MM.1S (cell line): ENCODE measurements at places on chromosomes 3 and 15.

DNA sequence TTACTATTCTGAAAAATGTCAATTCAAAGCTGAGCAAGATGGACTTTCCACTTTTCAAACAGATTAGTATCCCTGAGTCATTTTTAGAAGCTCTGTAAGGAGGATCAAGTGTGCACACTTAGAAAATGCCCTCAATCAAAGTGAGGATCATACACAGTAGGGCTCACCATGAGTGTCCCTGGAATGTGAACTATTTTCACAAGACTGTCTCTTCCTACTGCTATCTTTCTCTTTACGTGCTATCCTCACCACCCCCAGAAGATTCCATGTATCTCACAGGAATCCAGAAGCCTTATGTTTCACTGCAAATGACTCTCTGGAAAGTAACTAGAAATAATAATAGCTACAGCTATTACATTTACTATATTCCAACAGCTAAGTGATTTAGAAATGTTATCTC lies 349.9 kb upstream of the TGFBR2 start:
- no peak overlapping the region for H3K4me3 ChIP-seq
- H3K36me3 ChIP-seq = no peaks in the 10 kb centered on the region
- no peak for DNase-seq
- H3K27ac ChIP-seq = no peak overlapping the region
- no peaks in the 10 kb centered on the region for H3K27me3 ChIP-seq

GRCh38 chr3:187403768-187404288 lies 35.6 kb downstream of the RTP4 start:
- H3K4me1 ChIP-seq = no peaks in the 10 kb centered on the region
- no peak overlapping the region for H3K4me3 ChIP-seq
- H3K36me3 ChIP-seq = no peaks in the 10 kb centered on the region
- H3K27ac ChIP-seq = no peak overlapping the region

GRCh38 chr3:59321881-59322540 lies 272.2 kb upstream of the CFAP20DC start:
- DNase-seq = no peak
- no peaks in the 10 kb centered on the region for H3K4me1 ChIP-seq
- no peaks in the 10 kb centered on the region for H3K36me3 ChIP-seq

DNA sequence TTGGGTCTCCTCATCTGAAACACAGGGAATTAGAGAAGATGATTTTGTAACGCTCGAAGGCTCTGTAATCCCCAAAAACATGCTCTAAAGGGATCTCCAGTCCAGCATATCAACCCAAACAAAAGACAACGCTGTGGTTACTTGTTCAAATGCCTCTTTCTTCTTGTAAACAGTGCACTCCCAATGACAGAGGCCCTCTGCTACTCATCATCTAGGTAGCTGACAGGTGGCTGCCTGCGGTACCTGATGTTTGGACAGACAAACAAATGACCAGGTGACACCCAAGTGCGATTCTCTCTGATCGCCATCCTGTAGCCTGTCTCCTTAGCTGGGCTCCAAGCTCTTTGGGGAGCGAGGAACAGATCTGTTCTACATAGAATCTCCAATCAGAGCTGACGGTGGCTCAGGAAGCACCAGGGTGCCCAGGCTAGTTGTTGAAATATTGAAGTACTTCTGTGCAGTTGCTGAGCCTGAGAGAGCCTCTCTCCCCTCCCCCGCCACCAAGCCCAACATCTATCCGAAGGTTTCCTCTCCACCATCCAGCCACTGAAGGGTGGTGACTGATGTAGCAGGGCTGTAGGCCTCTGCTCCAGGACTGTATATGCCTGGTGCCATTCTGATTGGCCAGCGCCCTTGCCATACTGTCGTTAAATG lies 238.7 kb downstream of the XXYLT1 start:
- no peaks in the 10 kb centered on the region for H3K27me3 ChIP-seq
- H3K4me1 ChIP-seq = no peaks in the 10 kb centered on the region
- H3K27ac ChIP-seq = no peak overlapping the region

GRCh38 chr3:93855401-93855800 lies 118.3 kb downstream of the PROS1 start:
- DNase-seq = no peak
- H3K4me1 ChIP-seq = no peaks in the 10 kb centered on the region
- no peak overlapping the region for H3K27ac ChIP-seq
- H3K36me3 ChIP-seq = no peaks in the 10 kb centered on the region
- no peaks in the 10 kb centered on the region for H3K27me3 ChIP-seq

DNA sequence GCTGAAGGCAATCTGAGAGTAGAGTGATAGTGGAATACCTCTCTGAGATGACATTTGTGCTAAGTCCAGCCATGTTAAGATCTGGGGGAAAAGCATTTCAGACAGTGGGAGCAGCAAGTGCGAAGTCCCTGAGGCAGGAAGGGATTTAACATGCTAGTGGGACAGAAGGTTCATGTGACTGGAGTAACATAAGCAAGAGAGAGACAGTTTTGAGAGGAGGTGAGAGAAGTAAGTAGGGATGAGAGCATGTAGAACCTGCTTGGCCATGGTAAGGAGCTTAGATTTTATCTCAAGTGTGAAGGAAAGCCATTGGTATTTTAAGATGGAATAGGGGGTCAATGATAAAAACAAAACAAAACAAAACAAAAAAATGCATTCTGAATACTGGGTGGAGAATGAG lies 358.6 kb upstream of the KCNH8 start:
- peaks cover 4% of the 10 kb centered on the region for H3K4me1 ChIP-seq
- no peak for DNase-seq
- no peak overlapping the region for H3K4me3 ChIP-seq
- H3K27me3 ChIP-seq = no peaks in the 10 kb centered on the region
- H3K36me3 ChIP-seq = no peaks in the 10 kb centered on the region
- H3K27ac ChIP-seq = no peak overlapping the region

GRCh38 chr15:68666120-68666811 lies 87.5 kb downstream of the CORO2B start:
- H3K36me3 ChIP-seq = no peaks in the 10 kb centered on the region
- no peaks in the 10 kb centered on the region for H3K27me3 ChIP-seq
- no peaks in the 10 kb centered on the region for H3K4me1 ChIP-seq
- no peak overlapping the region for H3K4me3 ChIP-seq
- DNase-seq = no peak
- no peak overlapping the region for H3K27ac ChIP-seq

- H3K36me3 ChIP-seq = no peaks in the 10 kb centered on the region; the same call in 1 of the 2 replicates
- no peaks in the 10 kb centered on the region for H3K27me3 ChIP-seq
- peaks cover 11% of the 10 kb centered on the region for H3K4me1 ChIP-seq
- no peak for DNase-seq
- H3K4me3 ChIP-seq = peak overlapping the region; percentile 98
- no peak overlapping the region for H3K27ac ChIP-seq
Observed at GRCh38 chr3:15428539-15428938, 1.1 kb downstream of the EAF1 start.

GRCh38 chr3:55313666-55314065 lies 173.4 kb downstream of the WNT5A start:
- H3K27me3 ChIP-seq = no peaks in the 10 kb centered on the region
- no peak for DNase-seq
- H3K4me3 ChIP-seq = no peak overlapping the region
- no peaks in the 10 kb centered on the region for H3K4me1 ChIP-seq
- no peak overlapping the region for H3K27ac ChIP-seq
- H3K36me3 ChIP-seq = no peaks in the 10 kb centered on the region

DNA sequence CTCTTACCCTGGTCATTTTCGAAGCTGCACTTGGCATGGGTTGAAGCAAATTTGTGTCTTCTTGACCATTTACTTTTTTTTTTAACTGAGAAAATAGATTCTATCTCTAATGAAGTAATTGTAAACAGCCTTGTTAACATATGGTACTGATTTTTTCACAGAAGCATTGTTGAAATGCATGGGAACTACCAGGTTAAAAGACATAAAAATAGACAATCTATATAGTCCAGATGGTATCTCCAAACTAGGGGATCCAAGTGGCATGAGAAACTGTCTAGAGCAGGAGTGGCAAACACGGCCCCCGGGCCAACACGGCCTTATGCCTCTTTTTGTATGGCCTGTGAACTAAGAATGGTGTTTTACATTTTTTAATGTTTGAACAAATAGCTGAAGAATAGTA lies 41.9 kb downstream of the CACNA1D start:
- no peak for DNase-seq
- no peaks in the 10 kb centered on the region for H3K27me3 ChIP-seq
- no peaks in the 10 kb centered on the region for H3K4me1 ChIP-seq
- H3K4me3 ChIP-seq = no peak overlapping the region

GRCh38 chr3:102078854-102079808 lies 229.8 kb downstream of the NFKBIZ start:
- peak; percentile 38 for DNase-seq
- H3K27me3 ChIP-seq = no peaks in the 10 kb centered on the region
- no peak overlapping the region for H3K4me3 ChIP-seq
- peaks cover 15% of the 10 kb centered on the region for H3K4me1 ChIP-seq
- no peaks in the 10 kb centered on the region for H3K36me3 ChIP-seq

GRCh38 chr3:191292243-191293015 lies 36.8 kb upstream of the CCDC50 start:
- no peak overlapping the region for H3K4me3 ChIP-seq
- no peaks in the 10 kb centered on the region for H3K27me3 ChIP-seq
- no peaks in the 10 kb centered on the region for H3K36me3 ChIP-seq

- H3K36me3 ChIP-seq = no peaks in the 10 kb centered on the region
- 0 out of 2 replicates have a peak, but pooled peaks cover 9% of the 10 kb centered on the region for H3K4me1 ChIP-seq
- H3K27ac ChIP-seq = no peak overlapping the region
- no peak overlapping the region for H3K4me3 ChIP-seq
- no peaks in the 10 kb centered on the region for H3K27me3 ChIP-seq
Observed at GRCh38 chr3:112474796-112475195, 24.5 kb downstream of the BTLA start.

GRCh38 chr3:45958321-45958791 lies 15.1 kb downstream of the CXCR6 start:
- H3K27ac ChIP-seq = no peak overlapping the region
- peaks cover 16% of the 10 kb centered on the region for H3K4me1 ChIP-seq
- H3K36me3 ChIP-seq = no peaks in the 10 kb centered on the region
- DNase-seq = no peak
- no peaks in the 10 kb centered on the region for H3K27me3 ChIP-seq

DNA sequence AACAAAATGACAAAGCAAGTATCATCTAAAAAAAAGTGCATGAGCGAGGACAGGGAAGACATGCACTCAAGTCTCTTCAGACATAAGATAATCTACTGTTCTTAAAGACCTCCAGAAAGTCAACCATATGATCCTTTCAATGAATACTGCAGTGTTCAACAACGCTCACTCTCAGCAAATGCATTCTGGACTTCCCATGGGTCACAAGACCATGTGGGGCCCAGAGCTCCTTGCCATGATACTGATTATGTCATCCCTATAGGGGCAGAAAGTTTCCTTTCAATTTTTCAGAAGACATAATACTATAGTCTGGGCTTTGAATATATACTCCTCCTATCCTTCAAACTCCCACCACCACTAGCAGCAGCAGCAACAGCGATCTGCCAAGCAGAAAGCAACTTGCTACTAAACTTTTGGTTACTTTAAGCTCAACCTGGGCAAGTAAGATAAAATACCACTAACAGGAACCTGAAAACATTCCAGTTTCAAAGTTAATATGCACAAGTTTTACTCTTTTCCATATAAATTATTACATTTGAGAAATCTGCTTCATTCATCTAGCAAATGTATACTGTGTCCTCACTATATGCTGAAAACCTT lies 143.5 kb downstream of the ADAM10 start:
- H3K27ac ChIP-seq = no peak overlapping the region
- no peak for DNase-seq
- H3K27me3 ChIP-seq = no peaks in the 10 kb centered on the region
- no peak overlapping the region for H3K4me3 ChIP-seq
- no peaks in the 10 kb centered on the region for H3K4me1 ChIP-seq
- H3K36me3 ChIP-seq = peaks cover 16% of the 10 kb centered on the region; the same call in 1 of the 2 replicates

DNA sequence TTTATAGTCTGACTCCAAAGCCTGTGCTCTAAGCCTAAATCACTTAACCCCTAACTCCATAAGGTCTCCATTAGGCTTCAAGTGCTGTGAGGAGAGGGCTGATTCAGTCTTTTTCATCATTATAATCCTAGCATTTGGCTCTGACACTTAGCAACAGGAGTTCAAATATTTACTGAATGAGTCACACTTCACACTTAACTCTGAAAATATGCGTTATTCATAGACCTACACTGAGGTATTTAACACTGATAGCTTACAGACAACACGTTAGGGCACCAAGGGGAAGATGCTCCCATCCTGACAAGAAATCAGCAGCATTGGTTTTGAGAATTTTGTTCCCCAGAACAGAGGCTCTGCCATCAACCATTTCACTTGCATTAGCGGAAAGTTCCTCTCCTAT lies 53.5 kb downstream of the MSL2 start:
- no peak overlapping the region for H3K27ac ChIP-seq
- DNase-seq = no peak
- H3K27me3 ChIP-seq = no peaks in the 10 kb centered on the region
- H3K4me3 ChIP-seq = no peak overlapping the region
- no peaks in the 10 kb centered on the region for H3K4me1 ChIP-seq
- 0 out of 2 replicates have a peak, but pooled peaks cover under 1% of the 10 kb centered on the region for H3K36me3 ChIP-seq

GRCh38 chr3:157918402-157918801 lies 187.8 kb downstream of the SHOX2 start:
- H3K4me3 ChIP-seq = no peak overlapping the region
- no peak overlapping the region for H3K27ac ChIP-seq
- H3K4me1 ChIP-seq = peaks cover 14% of the 10 kb centered on the region
- no peaks in the 10 kb centered on the region for H3K36me3 ChIP-seq
- DNase-seq = no peak

DNA sequence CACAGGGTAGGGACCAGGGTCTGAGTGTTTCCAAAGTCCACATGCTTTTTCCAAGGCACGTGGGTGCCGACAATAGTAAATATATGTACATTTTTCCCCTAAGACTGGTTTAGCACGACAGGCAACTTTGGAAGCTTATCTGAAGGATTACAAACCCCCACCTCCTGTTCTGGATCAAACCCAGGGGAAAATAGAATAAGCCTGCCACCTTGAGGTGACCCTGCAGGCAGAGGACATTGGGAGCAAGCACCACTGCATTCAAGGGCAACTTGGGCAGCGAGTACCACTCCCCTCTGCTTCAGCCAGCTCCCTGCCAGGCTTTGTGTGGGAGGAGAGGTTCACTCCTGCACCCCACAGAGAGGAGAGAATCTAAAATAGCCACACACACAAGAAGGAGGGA lies 44.8 kb downstream of the KBTBD12 start:
- no peak overlapping the region for H3K4me3 ChIP-seq
- DNase-seq = no peak
- peaks cover 7% of the 10 kb centered on the region; the same call in 1 of the 2 replicates for H3K4me1 ChIP-seq
- no peaks in the 10 kb centered on the region for H3K36me3 ChIP-seq
- H3K27me3 ChIP-seq = no peaks in the 10 kb centered on the region
- H3K27ac ChIP-seq = no peak overlapping the region

GRCh38 chr3:160210341-160210740 lies 14.9 kb upstream of the C3orf80 start:
- no peak overlapping the region for H3K27ac ChIP-seq
- H3K36me3 ChIP-seq = no peaks in the 10 kb centered on the region
- H3K4me1 ChIP-seq = no peaks in the 10 kb centered on the region
- H3K4me3 ChIP-seq = no peak overlapping the region

GRCh38 chr15:90190606-90191343 lies 10.4 kb upstream of the SEMA4B start:
- peak overlapping the region; percentile 94 for H3K27ac ChIP-seq
- H3K36me3 ChIP-seq = no peaks in the 10 kb centered on the region

GRCh38 chr15:55789066-55789660 lies 46.2 kb upstream of the PRTG start:
- H3K27ac ChIP-seq = no peak overlapping the region
- no peaks in the 10 kb centered on the region for H3K27me3 ChIP-seq
- H3K36me3 ChIP-seq = no peaks in the 10 kb centered on the region
- DNase-seq = peak; percentile 20
- no peaks in the 10 kb centered on the region for H3K4me1 ChIP-seq
